ENCODE measurements at places on chromosomes 11 and 22.

GRCh38 chr11:15091175-15091574 is 17.8 kb downstream of the CALCB start:
- DNase-seq = no peak

GRCh38 chr11:1139441-1140083 is 18.2 kb upstream of the MUC5AC start:
- DNase-seq = no peak

GRCh38 chr22:47918276-47918921 is 1155.9 kb downstream of the TBC1D22A start:
- no peak for DNase-seq

- DNase-seq = no peak
Observed at GRCh38 chr22:31089160-31090100, 8.3 kb downstream of the SMTN start.

DNA sequence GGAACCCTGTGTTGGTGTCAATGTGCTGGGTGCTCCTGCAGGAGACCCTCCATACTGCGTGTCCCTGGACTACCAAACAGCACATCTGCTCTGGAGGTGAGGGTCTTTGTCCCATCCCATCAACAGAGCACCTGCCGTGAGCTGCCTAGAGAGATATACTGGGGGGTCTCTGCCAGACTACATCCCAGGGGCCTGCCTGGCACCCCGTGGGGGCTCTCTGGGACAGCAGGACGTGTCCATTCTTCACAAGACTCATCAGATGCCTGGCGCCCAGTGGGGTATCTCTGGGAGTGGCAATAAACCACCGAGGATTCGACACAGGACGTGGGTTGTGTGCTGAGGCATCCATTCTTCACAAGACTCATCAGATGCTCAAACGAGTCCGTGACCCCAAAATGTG is 42.7 kb downstream of the SHANK2 start:
- no peak for DNase-seq

DNA sequence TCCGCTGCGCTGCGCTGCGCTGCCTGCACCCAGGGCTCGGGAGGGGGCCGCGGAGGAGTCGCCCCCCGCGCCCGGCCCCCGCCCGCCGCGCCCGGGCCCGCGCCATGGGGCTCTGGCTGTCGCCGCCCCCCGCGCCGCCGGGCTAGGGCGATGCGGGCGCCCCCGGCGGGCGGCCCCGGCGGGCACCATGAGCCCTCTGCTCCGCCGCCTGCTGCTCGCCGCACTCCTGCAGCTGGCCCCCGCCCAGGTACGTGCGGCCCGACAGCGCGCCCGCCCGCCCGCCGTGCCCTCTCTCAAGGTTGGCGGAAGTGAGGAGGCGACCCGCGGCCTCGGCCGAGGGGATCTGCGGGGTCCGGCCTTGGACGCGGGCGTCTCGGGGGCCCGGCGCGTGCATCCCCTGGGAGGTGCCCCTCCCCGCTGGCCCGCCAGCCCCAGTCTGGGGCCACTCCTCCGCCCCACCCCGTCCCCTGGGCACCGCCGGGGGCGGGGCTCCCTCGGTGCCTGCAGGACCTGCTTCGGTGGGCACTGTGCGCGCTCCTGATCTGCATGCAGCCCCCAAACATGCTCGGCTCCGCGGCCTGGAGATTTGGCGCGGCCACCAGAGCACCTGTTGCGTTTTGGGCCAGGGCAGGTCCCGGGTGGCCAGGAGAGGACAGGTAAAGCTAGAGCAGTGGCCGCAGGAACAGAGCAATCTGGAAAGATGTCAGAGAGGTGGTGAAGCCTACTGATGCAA is 429 bp downstream of the VEGFB start:
- no peak for DNase-seq

GRCh38 chr11:70420008-70420464 is 21.7 kb downstream of the CTTN start:
- no peak for DNase-seq

DNA sequence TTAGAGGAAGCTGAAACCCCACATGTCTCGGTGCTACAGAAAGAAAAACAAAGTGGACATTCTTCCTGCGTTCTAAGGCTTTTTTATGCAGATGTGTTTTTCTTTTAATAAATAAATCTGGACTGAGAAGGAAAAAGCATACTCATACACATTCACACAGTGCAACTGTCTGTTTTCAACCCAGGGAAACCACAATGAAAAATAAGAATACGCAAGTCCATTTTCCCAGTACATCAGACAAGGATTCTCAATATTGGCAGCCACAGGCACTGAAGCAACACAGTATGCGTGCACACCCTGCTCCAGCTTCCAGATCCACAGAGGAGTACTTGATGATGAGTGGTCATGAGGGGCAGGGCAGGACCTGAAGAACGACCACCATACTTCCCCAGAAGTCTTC is 86.9 kb downstream of the ETS1 start:
- DNase-seq = no peak

DNA sequence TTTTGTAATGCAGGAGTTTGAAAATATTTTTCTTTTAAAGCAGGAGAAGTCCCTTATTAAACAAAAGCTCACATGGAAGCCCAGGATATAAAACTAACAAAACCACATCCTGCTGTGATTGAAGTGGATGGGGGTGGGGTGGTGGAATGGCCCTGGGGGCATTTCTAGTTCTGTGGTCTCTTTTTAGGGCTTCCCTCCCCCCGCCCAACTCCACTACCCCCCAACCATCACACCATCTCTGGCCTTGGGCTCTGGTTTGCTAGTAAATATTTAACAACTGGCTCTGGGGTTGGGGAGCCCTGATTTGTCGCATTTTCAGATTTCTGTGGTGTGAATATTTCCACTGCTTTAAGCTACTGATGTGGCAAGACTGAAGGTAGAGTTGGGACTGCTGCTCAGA is 279.6 kb upstream of the PLET1 start:
- no peak for DNase-seq

DNA sequence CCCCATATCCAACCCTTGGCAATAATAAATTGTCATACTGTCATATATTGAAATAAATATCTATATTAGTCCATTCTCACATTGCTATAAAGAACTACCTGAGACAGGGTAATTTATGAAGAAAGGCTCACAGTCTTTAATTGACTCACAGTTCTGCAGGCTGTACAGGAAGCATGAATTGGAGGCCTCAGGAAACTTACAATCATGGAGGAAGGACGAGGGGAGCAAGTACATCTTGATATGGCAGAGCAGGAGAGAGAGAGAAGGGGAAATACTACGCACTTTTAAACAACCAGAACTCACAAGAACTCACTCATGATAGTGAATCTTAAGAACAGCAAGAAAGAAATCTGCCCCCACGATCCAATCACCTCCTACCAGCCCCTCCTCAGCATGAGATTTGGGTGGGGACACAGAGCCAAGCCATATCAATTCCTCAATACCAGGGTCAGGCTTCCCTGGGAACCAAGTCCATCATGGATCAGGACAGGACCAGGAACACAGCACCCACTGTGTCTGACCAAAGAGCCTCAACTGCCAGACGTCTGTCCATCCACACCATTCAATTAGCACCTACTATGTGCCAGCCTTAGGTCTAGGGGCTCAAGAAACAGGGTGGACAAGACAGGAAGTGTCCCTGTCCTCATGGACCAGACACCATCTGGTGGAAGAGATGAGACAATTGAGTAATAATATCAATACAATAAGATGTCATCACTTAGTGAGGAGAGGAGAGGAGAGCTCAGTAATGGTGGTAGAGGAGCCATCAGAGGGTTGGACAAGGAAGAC is 56.9 kb upstream of the TOP3B start:
- DNase-seq = no peak

DNA sequence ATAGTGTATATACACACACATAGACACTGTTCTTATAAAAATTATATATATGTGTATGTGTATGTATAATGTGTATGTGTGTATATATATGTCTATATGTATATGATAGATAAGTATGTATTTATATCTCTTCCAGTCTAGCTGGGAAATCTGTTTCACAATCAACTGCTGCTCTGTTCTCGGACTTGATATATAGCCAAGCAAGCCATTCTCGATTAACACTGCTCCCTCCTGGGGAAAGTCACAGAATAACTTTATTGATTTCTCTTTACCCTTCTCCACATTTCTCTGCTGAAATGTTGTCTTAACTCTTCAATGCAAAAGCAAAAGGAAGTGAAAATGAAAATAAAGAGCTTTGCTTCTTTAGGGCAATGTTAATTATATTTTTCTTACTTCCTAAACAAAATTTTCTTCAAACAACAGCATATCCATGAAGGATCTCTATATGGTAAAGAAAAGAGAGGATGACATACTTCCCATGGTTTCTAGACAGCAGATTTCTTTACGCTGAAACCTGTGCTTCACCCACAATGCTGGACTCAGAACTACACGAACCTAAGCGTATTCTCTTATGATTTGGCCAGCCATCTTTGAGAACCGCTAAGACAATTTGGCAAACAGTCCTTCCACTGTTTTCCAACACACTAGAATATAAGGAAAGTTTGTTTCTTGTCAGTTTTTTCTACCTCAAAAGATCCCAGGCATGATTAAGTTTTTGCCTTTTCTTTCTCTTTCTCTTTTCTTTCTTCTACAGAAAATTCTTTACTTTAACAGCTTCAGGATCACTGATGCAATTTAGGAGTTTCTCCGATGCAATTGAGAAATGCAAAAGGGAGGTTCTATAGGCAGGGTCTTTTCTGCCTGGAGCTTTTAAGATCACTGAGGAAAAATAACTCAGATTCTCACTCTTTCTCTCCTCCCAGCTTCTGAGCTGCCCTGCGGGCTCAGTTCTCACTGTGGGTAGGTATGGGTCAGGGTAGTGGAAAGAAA is 1.9 kb downstream of the BLID start:
- DNase-seq = no peak

GRCh38 chr11:13109616-13110015 is 100.5 kb downstream of the RASSF10 start:
- no peak for DNase-seq

DNA sequence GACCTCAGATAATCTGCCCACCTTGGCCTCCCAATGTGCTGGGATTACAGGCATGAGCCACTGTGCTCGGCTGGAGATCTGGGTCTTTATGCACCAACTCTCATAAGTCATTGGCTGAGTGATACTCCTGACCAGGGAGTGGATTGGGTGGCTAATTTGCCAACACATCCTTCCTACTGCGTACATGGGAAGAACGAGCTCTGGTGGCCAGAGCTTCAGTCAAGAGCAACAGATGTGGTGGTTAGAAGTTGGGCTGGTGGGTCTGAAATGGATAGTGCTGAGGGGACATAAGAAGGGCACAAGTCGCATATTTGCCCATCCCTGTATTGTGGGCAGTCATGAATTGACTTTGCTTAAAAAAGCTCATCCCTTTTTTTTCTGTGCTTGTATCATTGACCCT is 74.1 kb upstream of the AMPD3 start:
- no peak for DNase-seq

- DNase-seq = peak; percentile 69
Observed at GRCh38 chr22:35627267-35628041, 10.3 kb upstream of the MB start.

GRCh38 chr11:14322510-14322909 is 36.5 kb downstream of the RRAS2 start:
- no peak for DNase-seq

- no peak for DNase-seq
Observed at GRCh38 chr11:116976941-116977570, 121.2 kb downstream of the SIK3 start.

- DNase-seq = no peak
Observed at GRCh38 chr11:76861490-76861953, 804 bp downstream of the ACER3 start.

DNA sequence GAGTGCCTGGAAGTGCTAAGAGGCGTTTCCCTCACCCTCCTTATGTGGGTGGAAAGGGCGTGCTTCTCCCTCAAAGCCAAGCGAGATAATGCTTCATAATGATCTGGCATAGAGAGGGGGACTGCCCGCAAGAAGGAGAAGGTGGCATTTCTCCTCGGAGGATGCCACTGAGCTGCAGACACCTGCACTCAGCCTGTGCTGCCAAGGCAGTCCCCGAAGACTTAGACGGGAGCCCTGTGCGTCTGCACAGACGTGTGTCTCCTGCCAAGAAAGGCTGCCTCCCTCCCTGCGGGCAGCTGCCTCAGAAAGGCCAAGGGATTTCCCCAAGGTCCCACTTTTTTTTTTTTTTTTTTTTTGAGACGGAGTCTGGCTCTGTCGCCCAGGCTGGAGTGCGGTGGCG is 48.1 kb upstream of the SPATA19 start:
- no peak for DNase-seq

DNA sequence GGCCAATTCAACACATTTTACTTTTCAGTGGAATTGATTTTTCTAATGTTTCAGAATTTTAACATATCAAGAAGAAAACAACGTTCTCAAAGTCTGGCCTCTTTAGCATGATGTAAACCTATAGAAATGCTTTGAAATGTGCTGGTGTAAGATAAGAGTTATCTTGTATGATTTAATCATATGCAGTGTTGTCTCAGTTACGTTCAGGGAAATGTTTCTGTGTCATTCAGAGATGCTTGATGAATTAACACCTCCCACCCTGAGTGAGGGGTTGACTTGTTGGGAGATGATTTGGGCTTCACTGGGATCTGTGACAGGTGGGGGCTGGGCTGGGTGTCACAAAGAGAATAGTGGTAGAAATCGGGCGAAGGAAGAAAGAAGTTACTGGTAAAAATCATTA is 15.7 kb upstream of the MYO18B start:
- DNase-seq = no peak

GRCh38 chr22:22154040-22154439 is 90.5 kb upstream of the VPREB1 start:
- DNase-seq = no peak

DNA sequence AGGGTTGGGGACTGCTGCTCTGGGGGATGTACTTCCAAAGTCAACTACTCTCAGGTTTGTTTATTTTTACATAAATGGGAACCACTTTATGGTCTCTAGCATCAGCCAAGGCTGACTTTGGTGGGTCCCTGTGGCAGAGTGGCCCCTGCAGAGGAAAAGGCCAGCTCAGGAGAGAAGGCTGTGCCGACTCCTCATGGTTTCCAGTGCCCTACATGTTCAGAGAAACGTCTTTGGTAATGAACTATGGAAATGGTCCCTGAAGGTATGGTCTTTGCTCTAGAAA is 3.0 kb upstream of the ZDHHC8 start:
- DNase-seq = no peak

- DNase-seq = no peak
Observed at GRCh38 chr11:86863476-86863875, 63.1 kb downstream of the PRSS23 start.

DNA sequence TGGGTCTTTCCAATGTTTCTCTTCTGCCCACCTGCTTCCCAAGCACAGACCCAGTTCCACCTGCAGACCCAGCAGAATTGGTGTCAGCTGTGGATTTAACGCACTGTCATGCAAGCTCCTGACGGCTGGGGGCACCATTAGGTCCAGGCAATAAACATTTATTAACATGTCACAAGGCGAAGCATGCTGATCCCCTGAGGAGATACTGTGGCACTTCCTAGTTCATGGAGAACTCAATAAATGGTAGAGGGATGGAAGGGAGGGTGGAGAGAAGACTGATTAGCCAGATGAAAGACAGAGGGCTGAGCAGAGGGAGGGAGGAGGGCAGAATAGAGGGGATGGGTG is 68.3 kb upstream of the TSPAN18 start:
- DNase-seq = no peak
